ENCODE measurements at places on chromosomes 7 and 10.

GRCh38 chr7:137331378-137331777, 12.2 kb downstream of the PTN start:
- DNase-seq: no peak

- DNase-seq: no peak
Observed at GRCh38 chr10:20988357-20988983, 91.4 kb upstream of the NEBL start.

- no peak for DNase-seq
Observed at GRCh38 chr7:24290004-24290641, 6.1 kb downstream of the NPY start.

GRCh38 chr7:121545418-121545817, 149.3 kb upstream of the FAM3C start:
- no peak for DNase-seq

DNA sequence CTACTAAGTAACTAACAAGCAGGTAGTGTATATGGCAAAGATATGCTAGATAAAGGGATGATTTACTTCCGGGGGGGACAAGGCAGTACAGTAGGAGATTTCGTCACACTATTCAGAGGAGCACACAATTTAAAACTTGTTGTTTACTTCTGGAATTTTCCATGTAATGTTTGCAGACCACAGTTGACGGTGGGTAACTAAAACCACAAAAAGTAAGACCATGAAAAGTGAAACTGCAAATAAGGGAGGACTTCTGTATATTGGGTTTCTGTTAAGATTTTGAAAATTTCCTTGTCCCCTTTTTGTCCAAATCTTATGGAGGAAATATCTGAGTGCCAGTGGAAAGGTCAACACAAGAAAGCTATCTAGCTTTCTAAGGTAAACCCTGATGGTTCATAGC, 170.0 kb downstream of the ELAPOR2 start:
- DNase-seq: no peak

- no peak for DNase-seq
Observed at GRCh38 chr7:42143711-42144600, 93.1 kb downstream of the GLI3 start.

DNA sequence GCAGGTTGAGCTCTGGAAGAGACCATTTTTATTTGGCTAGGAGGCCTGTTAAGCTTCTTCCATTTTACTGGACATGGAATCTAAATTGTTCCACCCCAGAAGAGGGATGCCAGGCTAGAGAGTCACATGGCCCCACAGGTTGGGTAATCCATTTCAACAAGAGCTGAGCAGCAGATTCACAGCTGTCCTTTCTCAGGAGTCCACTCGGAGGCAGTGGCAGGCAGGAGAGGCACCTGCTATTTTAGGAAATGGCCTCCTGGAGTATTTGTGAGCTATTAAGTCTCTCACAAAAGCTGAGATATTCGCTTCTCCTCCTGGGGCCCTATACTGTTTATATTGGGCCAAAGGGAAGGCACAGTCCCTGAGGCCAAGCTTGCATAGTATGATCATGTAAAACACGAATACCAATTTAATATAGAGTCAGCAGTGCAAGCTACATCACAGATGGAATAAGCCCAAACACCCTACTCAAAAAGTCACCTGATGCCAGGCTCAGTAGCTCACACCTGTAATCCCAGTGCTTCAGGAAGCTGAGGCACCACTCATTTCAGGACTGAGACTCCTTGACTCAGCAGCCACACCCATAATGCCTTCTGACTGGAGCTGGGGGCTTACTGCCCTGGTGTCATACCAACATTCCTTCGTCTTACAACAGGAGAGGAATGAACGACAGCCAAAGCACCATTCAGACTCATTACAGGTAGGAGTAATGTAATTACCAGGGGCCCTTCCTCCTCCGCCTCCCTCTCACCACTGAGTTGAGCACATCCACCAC, 124.1 kb downstream of the LMBR1 start:
- no peak for DNase-seq

GRCh38 chr7:5457245-5457735, 33.7 kb upstream of the TNRC18 start:
- DNase-seq: no peak

GRCh38 chr10:130428936-130429335, 292.7 kb downstream of the GLRX3 start:
- DNase-seq: no peak

DNA sequence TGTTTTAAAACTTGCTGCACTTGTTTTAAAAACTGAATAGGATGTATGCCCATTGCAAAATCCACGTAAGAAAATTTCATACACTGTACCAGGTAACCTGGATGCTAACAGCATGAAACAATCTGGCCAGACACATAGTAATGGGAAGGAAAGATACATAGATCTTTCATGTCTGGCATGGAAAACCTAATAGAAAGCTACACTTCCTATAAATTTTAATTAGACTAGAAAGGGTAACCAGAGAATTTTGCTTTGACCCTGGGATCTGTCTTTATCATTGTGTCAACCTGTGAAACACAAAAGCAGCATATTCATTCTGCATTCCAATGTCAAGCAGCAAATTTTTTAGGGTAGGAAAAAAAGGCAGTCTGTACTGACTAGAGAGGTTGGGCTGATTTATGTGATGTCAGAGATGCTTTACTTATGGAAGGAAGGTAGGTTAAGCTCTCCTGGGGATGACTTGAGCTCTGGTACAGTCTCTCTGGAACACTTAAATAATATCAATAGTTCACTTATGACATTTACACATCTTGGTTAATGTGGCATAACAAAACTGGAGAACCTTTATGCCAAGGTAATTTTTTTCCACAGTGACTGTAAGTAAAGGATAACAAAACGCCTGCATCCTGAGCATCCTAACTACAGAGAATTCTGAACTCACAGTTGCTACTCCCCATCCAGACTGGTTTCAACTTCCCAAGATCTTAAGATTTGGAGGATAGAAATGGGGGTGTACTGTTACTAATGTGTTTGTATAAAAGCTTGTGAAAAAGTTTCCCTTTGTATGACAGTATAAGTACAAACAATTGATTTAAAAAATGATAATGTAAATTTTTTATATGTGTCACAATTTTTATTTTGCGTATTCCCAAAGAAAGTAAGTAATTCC, 44.7 kb downstream of the DOCK4 start:
- no peak for DNase-seq

GRCh38 chr10:11207560-11207844, 189.8 kb downstream of the CELF2 start:
- no peak for DNase-seq

- no peak for DNase-seq
Observed at GRCh38 chr10:120768227-120768626, 82.9 kb upstream of the WDR11 start.

Measured in right renal cortex interstitium (tissue), 3 donors.